ENCODE measurements at places on chromosomes 16 and 17. TPM values are rescaled to one million over a fixed set of nuclear protein-coding genes. Genes with fewer than 3 reads are reported as not detected.

DNA sequence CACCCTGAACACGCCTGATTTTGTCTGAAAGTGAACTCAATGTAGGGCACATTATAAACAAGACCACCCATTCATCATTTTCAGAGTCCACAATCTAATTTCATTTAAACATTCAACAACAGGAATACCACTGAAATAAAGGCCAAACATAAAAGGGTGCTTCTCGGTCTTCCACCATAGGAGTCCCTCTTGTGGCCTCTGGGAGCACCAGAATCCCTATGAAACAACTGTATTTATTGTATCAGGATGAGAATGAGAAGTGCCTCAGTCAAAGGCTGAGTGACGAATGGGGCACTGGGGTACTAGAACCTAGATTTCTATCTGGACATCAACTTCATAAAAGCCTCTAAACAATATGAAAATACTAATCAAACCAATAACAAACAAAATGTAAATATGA is 40.4 kb downstream of the NXPH3 start:
- H3K4me1 ChIP-seq: peaks cover 16% of the 10 kb centered on the region
- DNase-seq: no peak
- no peak overlapping the region for H3K4me3 ChIP-seq

GRCh38 chr17:59521465-59522126 is 43.8 kb upstream of the DHX40 start:
- H3K4me3 ChIP-seq: no peak overlapping the region
- no peak overlapping the region for H3K27ac ChIP-seq
- peaks cover 7% of the 10 kb centered on the region for H3K4me1 ChIP-seq
- H3K27me3 ChIP-seq: peaks cover 25% of the 10 kb centered on the region

Gene PIRT
- total RNA-seq: not detected

Gene HBZ
- not detected for total RNA-seq
